Stimulated activated CD8-positive, alpha-beta memory T cell treated with anti-CD3 and anti-CD28 coated beads, Interleukin-7, amount 100 ng/mL, for 1 hour (primary cell): ENCODE measurements at places on chromosomes 13 and 19.

GRCh38 chr19:40279120-40279551 is 6.0 kb downstream of the AKT2 start:
- no peak for DNase-seq

- DNase-seq: no peak
Measured at GRCh38 chr19:39858541-39858940, 12.4 kb upstream of the FBL start.

DNA sequence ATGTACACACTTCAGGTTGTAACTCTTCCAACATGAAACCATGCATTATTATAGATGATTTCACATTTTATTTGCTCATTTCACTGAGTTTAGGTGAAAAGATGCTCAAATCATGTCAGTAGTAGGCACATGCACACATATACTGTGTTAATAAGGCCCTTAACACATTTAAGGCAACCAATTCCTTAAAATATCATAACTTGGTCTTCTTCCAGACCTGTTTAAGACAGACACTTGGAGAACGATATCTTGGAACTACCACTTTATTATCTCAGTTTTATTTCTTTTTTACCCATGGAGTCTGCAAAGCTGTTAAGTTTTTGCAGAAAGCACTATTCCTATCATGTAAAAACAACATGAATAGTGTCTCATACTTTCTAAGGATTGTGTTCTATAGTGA is 395.2 kb upstream of the MIR17HG start:
- DNase-seq: no peak

GRCh38 chr19:45676851-45677263 is 8.8 kb downstream of the GIPR start:
- peak; percentile 25 for DNase-seq

GRCh38 chr19:7597689-7598088 is 2.0 kb downstream of the CAMSAP3 start:
- no peak for DNase-seq

GRCh38 chr19:1758959-1759903 is 5.9 kb downstream of the ONECUT3 start:
- DNase-seq: no peak

GRCh38 chr19:51327066-51328001 is 14.6 kb downstream of the VSIG10L start:
- peak; percentile 8 for DNase-seq

GRCh38 chr13:39038569-39039030 is 344 bp downstream of the NHLRC3 start:
- peak; percentile 12 for DNase-seq
